ENCODE measurements at places on chromosomes 5 and 9.

DNA sequence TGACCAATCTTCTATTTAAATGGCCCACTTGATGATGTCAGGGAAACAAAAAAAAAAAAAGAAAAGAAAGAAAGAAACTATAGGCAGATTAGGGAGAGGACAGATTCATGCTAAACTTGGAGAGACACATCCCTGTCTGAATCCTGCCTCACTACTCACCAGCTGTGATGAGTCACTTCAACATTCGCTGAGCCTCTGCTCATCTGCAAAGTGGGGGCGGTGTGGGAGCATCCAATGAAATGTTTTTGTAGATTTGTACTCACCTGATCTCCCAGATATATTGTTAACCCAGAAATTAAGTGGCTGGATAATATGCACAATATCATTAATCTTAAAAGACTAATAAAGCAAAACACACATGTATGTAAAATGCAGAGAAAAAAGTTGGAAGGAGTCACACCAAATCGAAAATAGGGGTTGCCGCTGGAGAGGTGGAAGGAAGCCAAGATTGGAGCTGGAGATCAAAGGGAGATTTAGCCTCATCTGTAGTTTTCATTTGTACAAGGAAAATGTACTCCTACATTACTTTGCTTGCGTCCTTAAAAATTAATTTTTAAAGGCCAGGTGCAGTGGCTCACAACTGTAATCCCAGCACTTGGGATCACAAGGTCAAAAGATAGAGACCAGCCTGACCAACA, 17.0 kb upstream of the ERGIC1 start:
- peak; percentile 62 for DNase-seq

GRCh38 chr9:89010056-89010455, 18.8 kb downstream of the S1PR3 start:
- DNase-seq = no peak

GRCh38 chr9:69746859-69747560, 12.8 kb downstream of the PTAR1 start:
- no peak for DNase-seq

DNA sequence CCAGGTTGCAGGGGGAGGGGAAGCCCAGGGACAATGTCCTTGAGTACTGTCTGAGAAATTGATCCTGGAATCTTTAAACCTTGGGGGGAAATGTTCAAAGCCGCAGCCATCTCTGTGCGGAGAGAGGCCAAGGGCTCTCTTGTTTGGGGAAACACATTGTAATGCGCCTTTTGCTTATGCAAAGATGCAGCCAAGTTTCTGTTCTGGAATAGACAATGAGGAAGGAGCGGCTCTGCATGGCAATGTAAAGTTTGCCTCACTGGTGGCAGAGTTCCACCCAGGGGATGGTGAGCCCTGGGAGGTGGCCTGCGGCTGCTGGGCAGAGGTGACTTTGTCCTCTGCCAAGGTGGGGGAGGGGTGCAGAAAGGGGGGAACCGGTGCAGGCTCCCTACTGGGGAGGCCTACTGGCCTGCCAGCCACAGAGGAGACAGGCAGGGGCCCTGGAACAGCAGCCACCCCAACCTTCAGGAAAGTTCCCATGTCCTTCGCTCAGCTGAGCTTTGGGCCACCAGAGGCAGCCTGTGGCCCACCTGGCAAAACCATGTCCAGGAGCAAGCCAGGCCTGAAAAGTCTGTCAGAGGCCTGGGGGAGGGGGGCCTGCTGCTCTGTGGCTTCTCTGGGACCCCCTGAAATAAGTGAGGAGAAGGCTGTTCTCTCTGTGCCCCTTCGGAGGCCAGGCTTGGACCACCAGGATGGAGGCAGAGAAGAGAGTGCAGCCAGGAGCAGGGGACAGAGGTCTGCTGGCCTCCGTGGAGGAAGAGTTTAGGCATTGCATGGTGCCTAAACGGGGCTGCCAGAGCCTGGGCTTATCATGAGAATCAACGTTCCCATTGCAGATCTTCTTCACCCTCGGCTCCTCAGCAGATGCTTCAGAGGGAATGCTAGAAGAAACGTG, 127.8 kb downstream of the ZNF354C start:
- DNase-seq = no peak

GRCh38 chr5:142845402-142845921, 75.3 kb downstream of the ARHGAP26 start:
- DNase-seq = no peak

DNA sequence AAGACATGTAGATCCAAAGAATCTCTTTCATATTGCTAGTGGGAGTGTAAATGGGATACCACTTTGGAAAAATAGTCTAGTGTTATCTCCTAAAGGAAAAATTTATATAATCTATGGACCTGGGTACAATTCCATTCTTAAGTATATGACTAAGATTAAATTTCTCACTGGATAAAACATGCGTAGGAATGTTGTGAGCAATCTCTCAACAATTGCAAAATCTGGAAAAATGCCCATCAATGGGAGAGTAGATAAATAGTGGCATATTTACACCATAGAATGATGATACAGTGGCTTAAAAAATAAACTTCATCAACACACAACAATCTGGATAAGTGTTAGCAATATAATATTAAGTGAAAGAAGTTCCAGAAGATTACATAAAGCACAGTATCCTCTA, 469.5 kb downstream of the MAN2A1 start:
- peak; percentile 60 for DNase-seq

- DNase-seq = no peak
Observed at GRCh38 chr9:1201901-1202300, 151.7 kb downstream of the DMRT2 start.

DNA sequence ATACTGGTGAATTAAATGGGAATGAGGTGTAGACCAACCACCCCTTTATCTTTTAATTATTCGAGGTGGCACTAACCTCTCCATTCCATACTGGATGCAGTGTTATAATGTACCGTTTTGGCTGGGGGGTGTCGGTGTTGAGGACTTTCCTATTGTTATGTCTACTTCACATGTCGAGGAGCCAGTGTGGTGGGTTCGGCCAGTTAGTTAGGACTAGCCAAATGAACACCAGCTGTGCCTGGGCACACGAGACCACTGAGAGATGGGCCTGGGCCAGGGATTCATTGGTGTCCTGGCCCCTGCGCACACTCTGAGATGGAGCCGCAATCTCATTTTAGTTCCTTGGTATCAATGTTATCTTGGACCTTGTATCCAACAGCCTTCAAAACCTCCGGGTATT, 186.2 kb downstream of the CACNA1B start:
- no peak for DNase-seq

GRCh38 chr9:89591274-89592212, 13.3 kb upstream of the GADD45G start:
- no peak for DNase-seq

- peak; percentile 75 for DNase-seq
Observed at GRCh38 chr5:173515526-173515925, 100.9 kb downstream of the BOD1 start.

- no peak for DNase-seq
Observed at GRCh38 chr9:91179237-91180138, 182.2 kb downstream of the AUH start.

All from amniotic stem cell (primary cell).